ENCODE measurements at places on chromosomes 7 and 10.
A peak's percentile ranks its signal among the peaks of the same experiment; 100 is the strongest.

DNA sequence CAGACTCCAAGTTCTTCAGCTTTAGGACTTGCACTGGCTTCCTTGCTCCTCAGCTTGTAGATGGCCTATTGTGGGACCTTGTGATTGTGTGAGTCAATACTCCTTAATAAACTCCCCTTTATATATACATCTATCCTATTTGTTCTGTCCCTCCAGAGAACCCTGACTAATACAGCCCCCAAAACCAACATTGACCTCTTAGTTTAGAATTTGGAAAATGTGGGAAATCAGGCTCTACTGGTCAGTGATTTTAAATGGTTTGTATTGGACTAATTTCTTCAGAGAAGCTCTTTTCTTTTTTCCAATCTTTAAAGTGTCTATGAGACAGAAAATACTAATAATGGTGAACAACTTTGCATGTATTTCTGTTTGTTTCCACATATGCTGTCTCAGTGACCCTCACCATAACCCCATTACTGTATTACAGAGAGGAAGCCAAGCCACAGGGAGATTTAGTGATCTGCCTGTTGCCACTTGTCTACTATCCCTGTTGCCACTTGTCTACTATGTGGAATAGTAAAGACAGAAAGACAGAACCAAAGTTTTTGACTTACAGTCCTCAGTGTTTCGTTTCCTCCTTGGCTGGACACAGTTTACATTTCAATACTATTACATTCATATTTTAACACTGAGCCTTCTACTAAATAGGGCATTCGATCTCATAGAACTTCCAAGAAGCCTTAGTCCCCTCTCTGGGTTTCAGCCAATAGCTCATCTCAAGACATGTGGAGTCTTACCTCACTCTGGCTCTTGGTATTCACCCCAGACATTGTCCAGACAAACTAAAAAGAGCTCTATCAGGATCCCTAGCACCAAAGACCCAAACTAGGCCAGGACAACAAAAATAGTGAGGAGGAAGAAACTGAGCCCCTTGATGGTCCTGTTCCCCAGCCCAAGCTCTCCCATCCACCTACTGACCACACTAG is 121.0 kb downstream of the AKR1D1 start:
- no peak for DNase-seq

GRCh38 chr7:134696261-134696660 is 49.6 kb downstream of the BPGM start:
- no peak for DNase-seq

DNA sequence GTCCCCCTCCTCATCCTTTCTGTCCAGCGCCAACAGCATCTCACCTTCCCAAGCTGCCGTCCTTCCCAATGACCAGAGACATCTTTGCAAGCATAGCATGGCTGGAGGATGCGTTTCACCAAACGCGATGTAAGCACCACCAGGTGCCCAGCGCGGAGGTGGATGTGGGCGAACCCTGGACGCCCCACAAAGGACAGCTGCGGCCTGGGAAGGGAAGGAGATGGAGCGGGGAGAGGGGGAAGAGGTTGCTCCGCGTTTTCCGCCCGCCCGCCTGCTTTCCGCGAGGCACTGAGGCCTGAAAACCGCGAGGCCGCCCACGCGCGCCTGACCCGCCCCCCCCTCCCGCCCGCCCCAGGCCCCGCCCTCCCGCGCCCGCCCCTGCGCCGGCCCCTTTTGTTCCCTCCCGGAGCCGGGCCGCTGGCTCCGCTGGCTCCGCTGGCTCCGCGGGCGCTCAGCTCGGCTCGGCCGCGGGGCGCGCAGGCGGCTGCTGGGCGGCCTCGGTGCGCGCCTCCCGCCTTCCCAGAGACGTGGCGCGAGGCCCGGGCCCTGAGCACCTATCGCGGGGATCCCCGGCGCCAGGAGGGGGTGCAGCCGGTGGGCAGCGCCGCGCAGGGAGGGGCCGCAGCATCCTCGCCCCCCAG is at the start of gene CLIP2:
Gene CLIP2, plus strand, starts transcription at position 390 of the 641 bp plus-strand sequence. CDS start 28,140 bp downstream, outside the sequence.
- DNase-seq: peak; percentile 50

GRCh38 chr10:63265683-63266235 is 132.6 kb downstream of the NRBF2 start:
- no peak for DNase-seq

GRCh38 chr7:22911889-22912288 is 89.2 kb upstream of the TOMM7 start:
- no peak for DNase-seq

GRCh38 chr7:119175911-119176627 is 951.6 kb downstream of the ANKRD7 start:
- no peak for DNase-seq

DNA sequence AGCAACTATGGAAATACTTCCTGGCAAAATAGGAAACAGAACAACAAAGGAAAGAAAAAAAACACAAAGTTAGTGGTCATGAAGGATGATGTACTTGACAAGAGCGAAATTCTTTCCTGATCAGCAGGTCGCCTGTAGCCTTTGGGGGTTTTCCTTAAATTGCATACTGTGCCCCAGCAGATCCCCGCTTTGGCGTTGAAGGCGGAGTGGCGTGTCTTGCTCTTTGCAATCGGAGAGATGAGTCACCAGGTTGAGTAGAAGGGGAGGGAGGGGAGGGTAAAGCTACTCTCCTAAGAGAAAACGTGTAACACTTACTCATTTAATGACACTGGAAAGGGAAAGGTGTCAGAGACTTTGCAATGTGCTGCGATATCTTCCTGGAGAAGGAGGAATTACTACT is 587.2 kb downstream of the SORCS1 start:
- no peak for DNase-seq

DNA sequence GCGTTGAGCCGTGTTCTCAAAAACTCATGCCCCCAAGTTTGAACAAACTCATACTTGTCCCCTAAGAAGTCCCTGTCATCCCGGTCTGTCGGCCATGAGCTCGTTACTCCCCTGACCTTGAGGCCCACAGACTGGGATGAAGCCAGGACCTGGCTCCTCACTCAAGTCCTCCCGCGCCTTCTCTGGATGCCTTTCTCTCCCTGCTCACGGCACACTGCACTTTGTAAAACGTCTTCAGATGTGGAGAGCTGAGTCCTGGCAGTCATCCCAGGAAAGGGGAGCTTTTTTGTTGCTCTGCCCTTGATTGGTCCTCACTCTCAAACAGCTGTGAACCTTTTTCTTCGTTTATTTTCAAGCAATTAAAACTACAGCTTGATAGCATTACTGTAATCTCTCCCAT is 110.8 kb downstream of the JAZF1 start:
- DNase-seq: no peak

DNA sequence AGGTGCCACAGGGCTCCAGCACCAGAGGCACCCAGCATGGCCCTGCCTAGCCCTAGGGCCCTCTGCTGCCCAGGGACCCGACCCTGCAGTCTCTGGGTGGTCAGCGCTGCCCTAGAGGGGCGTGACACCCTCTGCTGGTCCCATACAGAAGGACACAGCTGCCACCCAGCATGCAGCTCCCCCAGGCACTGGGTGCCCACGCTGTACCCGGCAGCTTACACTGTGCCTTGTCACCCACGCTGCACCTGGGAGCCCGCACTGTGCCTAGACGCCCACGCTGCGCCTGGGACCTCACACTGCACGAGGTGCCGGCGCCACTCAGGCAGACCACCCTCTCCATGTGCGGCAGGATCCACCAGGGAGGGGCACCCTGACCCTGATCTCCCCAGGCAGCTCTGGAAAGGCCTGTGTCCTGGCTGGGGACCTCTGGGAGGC is 55.2 kb downstream of the PWWP2B start:
- DNase-seq: no peak

Data from activated CD8-positive, alpha-beta memory T cell treated with anti-CD3 and anti-CD28 coated beads for 1 hour (primary cell).